Cerebellar nuclear complex (tissue), 1 donor: ENCODE measurements at places on chromosomes 11 and 22.

DNA sequence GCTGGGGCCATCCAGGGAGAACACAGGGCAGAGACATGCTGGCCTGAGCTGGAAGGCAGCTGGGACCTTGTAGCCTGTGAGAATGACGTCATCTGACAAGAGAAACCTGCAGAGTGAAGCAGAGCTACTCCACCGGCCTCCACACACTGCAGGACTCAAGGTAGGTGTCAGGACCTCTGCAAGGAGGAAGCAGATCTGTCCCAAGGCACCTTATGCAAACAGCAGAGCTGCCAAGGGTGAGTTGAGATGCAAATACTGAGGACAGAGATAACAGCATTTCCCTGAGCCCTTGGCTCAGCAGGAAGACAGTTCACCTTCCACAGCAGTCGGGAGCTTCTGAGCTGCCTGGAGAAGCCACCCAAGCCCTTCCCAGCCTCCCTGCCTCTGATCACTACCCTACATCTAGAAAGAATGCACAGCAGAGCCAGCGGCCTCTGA, 51.9 kb upstream of the IGSF9B start:
- DNase-seq, result no peak

DNA sequence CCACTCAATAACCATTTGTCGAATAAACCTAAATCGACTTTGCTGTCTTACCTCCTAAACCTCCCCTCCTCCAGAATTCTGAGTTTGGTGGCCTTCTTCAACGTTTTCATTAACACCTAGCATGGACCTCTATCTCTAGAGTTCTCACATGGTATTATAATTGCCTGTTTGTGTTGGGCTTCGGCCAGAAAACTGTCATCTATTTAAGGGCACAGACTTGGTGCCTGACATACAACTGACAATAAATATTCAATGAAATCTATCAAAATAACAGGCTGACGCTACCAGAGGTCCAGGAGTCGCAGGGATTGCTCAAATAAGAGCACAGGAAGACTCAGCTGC, 687 bp downstream of the ALKBH8 start:
- no peak for DNase-seq

- no peak for DNase-seq
Measured at GRCh38 chr22:20121856-20122415, 4.9 kb upstream of the TRMT2A start.

DNA sequence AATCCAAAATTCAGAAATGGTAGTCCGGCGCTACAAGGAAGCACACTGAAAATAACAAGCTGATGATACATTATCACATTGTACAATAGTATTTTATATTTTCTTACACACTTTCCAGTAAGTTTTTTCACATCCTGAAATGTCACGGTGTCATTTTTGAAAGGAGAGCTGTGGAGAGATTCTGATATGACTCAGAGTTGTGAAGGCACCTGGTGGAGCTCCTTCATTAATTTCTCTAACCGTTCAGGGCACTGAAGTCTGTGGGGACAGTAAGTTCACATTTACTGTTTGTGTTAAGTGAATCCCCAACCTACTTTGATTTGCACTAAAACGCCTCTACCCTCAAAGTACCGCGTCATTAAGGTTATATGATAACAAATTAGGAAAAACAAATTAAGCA, 13.3 kb downstream of the LDHAL6A start:
- no peak for DNase-seq

GRCh38 chr22:38569972-38570778, at the start of gene DMC1:
DMC1 (minus strand) TSS chr22:38570183; CDS start chr22:38568256, 1,927 bp downstream.
- peak; percentile 20 for DNase-seq

- no peak for DNase-seq
Measured at GRCh38 chr11:35664977-35665441, 2.4 kb downstream of the TRIM44 start.

- DNase-seq, result no peak
Measured at GRCh38 chr22:40592352-40593113, 44.0 kb downstream of the MRTFA start.

- no peak for DNase-seq
Measured at GRCh38 chr22:24926849-24927579, 19.5 kb downstream of the LHFPL7 start.

GRCh38 chr11:64845129-64845775, 799 bp upstream of the CDC42BPG start:
- no peak for DNase-seq

DNA sequence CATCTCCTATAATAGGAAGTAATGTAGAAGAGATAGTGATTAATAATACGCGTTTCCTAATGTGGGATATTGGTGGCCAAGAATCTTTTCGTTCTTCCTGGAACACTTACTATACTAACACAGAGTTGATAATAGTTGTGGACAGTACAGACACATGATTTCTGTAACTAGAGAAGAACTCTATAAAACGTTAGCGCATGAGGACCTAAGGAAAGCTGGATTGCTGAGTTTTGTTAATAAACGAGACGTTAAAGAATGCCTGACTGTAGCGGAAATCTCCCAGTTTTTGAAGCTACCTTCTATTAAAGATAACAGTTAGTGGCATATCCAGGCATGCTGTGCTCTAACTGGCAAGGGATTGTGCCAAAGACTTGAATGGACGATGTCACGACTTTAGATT, 83.3 kb downstream of the GGT1 start:
- DNase-seq, result no peak

DNA sequence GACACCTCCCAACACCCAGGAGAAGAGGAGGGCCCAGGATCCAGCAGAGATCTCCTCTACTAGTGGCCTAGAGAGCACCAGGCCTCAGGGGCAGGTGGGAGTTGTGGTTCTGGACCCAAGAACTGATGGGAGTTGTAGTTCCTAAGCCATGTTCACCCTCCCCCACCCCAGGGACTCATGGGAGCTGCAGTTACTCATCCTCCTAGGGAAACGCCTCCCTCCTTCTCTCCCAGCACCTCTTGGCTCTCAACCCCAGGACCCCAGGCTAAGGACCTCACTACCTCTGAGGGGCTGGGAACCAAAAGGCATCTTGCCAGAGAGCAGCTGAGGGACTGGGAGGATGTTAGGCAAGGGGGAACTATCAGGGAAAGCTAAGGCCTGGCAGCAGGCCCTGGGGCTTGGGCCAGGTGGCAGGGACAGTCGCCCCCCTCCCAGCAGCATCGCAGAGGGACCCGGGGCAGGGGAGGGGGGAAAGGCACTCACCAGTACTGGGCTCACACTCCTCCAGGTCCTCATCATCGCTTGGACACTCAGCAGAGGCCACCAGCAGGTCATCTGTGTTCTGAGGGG, 28.9 kb downstream of the SLC22A12 start:
- DNase-seq, result no peak

DNA sequence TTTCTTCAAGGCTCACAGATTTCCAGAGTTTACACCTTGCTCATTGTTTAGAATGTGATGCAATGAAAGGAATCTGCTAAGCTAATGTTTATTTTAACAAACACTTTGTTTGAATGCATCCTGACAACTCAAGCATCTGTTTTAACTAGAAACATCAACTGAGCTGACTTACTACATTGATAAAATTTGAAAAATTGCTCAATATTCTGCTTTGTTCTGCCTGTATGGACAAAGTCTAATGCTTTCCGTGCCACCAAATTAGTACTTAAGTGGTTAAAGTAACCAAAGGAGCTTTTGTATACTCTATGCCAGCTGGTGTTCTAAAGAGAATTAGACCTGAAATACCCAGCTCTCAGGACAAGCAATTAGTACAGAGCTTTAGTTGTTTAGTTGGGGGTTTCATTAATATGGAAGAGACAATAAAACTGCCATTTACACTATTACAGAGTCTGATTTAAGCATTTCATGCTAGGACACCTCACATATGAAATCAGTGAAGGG, 105.2 kb downstream of the MAML2 start:
- no peak for DNase-seq
